Fibroblast of gingiva (primary cell): ENCODE measurements at places on chromosomes 11 and 22.

DNA sequence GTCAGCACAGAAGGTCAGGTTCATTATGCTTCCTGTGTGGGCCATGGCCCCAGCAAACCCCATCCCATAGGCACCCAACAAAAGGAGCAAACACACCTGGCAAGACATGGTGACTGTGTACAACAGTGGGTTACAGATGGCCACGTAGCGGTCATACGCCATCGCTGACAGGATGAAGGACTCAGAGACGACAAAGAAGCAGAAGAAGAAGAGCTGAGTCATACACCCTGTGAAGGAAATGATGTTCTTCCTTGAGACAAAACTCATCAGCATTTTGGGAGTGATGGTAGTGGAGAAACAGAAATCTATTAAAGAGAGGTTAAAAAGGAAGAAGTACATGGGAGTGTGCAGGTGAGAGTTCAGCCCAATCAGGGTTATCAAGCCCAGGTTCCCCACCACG, 309 bp downstream of the OR8B12 start:
- DNase-seq, result no peak

GRCh38 chr22:35451592-35451991, 51.7 kb downstream of the MCM5 start:
- no peak for DNase-seq

DNA sequence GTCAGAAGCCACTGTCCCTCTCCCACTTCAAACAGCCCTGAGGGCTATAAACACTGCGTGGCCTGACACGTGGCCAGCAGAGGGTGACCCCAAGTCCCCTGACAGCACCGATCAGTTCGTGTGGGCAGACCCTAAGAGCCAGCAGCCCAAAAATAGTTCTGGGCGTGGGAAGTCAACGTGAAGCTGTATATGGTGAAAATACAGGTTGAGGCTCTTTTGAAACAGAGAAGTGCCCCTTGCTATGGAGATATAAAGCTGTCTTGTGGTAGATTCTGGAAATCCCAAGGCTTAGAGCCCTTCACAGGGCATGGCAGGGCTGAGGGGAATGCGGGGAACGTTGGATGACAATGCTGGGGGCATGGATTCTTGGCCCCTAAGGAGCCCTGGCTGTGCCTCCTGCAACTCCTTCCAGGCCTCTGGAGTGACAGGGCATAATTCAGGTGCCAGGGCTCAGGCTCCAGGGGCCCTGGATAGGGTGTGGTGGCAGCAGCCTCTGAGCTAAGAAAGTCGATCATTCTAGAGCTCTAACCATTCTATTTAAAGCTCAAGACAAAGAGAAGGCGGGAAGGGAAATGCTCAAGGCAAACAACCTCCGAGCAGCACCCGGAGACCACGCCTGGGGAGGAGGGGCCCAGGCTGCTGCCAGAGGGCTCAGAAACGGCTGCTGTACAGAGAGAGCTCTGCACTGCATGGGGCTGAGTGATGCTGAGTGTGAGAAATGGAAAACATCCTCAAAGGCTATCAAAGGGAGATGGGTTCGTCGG, 60.4 kb upstream of the CD5 start:
- no peak for DNase-seq

- peak; percentile 26 for DNase-seq
These were observed 32.3 kb downstream of the MRGPRD start for GRCh38 chr11:68948496-68948895.

- DNase-seq, result no peak
These were observed 53.5 kb upstream of the SLC25A1 start for GRCh38 chr22:19231986-19232385.
